ENCODE measurements at places on chromosomes 5 and 9. TPM values are rescaled to one million over a fixed set of nuclear protein-coding genes. Genes with fewer than 3 reads are reported as not detected.

GPR150 gene
- total RNA-seq: 0.18 TPM

FAM81B gene
- total RNA-seq: 0.57 TPM

PCDHB12 gene
- total RNA-seq: 2.8 TPM

EXD3 gene
- 43.0 TPM for total RNA-seq

PCDHGA11 gene
- total RNA-seq: 5.1 TPM

All from ureter (tissue), 1 donor.